Neural crest cell (in vitro differentiated cells): ENCODE measurements at places on chromosomes 6 and 20. TPM values are rescaled to one million over a fixed set of nuclear protein-coding genes. Genes with fewer than 3 reads are reported as not detected.

DNA sequence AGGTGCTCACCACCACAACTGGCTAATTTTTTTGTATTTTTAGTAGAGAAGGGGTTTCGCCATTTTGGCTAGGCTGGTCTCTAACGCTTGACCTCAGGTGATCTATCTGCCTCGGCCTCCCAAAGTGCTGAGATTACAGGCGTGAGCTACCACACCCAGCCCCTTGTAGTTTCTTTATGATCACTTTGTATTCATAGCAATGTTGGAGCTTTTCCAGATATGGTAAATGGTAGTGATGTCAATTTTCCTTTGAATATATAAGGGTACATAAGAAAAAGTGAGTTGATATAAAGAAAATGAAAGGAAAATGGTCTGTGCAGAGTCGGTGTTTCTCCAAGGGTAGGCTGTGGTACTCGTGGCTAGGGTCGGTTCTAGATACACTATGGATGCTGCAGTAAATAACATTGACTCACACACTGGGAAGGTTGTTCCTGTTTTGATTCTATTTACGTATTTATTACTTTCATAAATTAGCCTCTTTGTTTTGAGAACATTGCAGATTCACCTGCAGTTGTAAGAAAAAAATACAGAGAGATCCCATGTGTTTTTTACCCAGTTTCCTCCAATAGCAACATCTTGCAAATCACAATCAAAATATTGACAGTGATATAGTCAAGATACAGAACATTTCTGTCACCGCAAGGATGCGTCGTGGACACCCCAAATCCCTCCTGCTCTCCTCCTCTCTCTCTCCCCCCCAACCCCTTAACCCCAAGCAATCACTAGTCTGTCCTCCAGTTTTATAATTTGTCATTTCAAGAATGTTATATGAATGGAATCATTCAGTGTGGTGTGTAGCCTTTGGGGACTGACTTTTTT, 2.5 kb downstream of the ZNF831 start:
- no peak for DNase-seq

- DNase-seq, result no peak
Measured at GRCh38 chr20:37567331-37567665, 39.6 kb upstream of the BLCAP start.

GRCh38 chr6:14313248-14313647, 195.7 kb downstream of the CD83 start:
- DNase-seq, result no peak

Gene RIPPLY2
- 0.66 and 0.72 TPM in 2 replicates for total RNA-seq

Gene LIN28B
- 73.2 and 76.3 TPM in 2 replicates for total RNA-seq
